ENCODE measurements at places on chromosomes 1 and 21. TPM values are rescaled to one million over a fixed set of nuclear protein-coding genes. Genes with fewer than 3 reads are reported as not detected.

CCDC24 gene
- 5.1 TPM for total RNA-seq

ALX3 gene
- total RNA-seq, result not detected

NBPF11 gene
- 13.6 TPM for total RNA-seq

ADAMTS4 gene
- 1.2 TPM for total RNA-seq

RAB25 gene
- total RNA-seq, result not detected

DNA sequence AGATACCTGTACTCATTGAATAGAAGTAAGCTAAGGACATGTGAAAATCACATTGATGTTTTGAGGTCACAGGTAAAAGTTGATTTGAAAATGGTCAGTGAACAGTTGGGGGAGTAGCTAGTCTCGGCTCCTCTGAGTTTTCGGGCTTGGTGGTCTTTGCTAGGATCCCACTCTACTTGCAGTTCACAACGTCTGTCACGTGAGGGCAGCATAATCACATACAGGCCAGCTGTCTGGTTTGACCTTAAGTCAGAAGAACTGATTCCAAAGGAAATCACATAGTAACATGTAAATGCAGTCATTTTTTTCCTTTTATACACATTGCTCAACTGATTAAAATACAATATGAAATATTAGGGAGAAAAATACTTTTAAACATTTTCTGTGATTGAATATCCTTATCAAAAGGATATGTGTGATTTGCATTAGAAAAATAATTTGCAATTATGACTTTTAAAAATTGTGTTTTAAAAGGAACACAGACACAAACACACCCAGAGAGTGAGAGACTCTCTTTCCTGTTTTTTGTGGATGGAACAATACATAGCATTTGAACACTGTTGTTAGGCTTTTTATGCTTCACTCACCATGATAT lies 21.8 kb upstream of the PDC start:
- peaks cover 12% of the 10 kb centered on the region for H3K4me1 ChIP-seq
- H3K27ac ChIP-seq, result no peak overlapping the region
- H3K27me3 ChIP-seq, result no peaks in the 10 kb centered on the region
- H3K36me3 ChIP-seq, result no peaks in the 10 kb centered on the region

GRCh38 chr1:48678710-48679505 lies 97.8 kb downstream of the BEND5 start:
- DNase-seq, result no peak
- H3K4me3 ChIP-seq, result no peak overlapping the region
- no peaks in the 10 kb centered on the region for H3K36me3 ChIP-seq

DNA sequence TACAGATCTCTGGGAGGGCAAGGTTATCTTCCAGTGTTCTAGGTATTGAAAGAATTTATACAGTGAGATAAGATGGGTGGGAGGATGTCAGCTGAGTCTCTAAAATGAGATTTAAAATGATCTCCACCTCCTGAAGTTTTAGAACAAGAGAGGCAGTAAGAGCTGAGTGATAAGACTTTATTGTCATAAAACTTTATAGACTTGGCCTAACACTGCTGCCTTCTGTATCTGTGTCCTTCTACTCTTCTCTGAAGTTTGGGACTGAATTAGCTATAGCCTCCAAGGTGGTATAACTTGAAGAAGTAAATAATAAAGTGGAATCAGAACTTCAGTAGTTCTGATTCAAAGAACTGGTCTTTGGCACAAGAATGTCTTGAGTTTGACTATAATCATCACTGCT lies 48.3 kb downstream of the SUCO start:
- no peak overlapping the region for H3K4me3 ChIP-seq
- DNase-seq, result no peak
- peak overlapping the region; percentile 48 for H3K27ac ChIP-seq
- peaks cover 17% of the 10 kb centered on the region for H3K4me1 ChIP-seq

- peak within 1 kb of the TSS; percentile 99 for H3K27ac ChIP-seq
- H3K27me3 ChIP-seq, result peaks cover 8% of the 10 kb centered on the region
- peaks cover 2% of the 10 kb centered on the region for H3K36me3 ChIP-seq
- H3K4me3 ChIP-seq, result peak within 1 kb of the TSS; percentile 94
- H3K4me1 ChIP-seq, result peaks cover 14% of the 10 kb centered on the region
- DNase-seq, result peak; percentile 96
These were observed at the start of gene ALG14 for GRCh38 chr1:95072532-95073419. Gene ALG14, minus strand, starts transcription at chr1:95072951. Its CDS starts 53 bp downstream, at chr1:95072898.

GRCh38 chr1:55781944-55782482 lies 566.8 kb upstream of the USP24 start:
- H3K27ac ChIP-seq, result no peak overlapping the region
- H3K27me3 ChIP-seq, result no peaks in the 10 kb centered on the region
- H3K36me3 ChIP-seq, result no peaks in the 10 kb centered on the region
- H3K4me1 ChIP-seq, result no peaks in the 10 kb centered on the region
- DNase-seq, result no peak

GRCh38 chr1:114986286-114986685 lies 43.3 kb upstream of the TSHB start:
- H3K36me3 ChIP-seq, result peaks cover 3% of the 10 kb centered on the region
- no peak for DNase-seq
- H3K27me3 ChIP-seq, result peaks cover 29% of the 10 kb centered on the region
- H3K4me3 ChIP-seq, result no peak overlapping the region
- no peak overlapping the region for H3K27ac ChIP-seq
- no peaks in the 10 kb centered on the region for H3K4me1 ChIP-seq

GRCh38 chr21:31844206-31844605 lies 28.6 kb upstream of the HUNK start:
- no peak overlapping the region for H3K27ac ChIP-seq
- H3K36me3 ChIP-seq, result no peaks in the 10 kb centered on the region
- H3K4me1 ChIP-seq, result no peaks in the 10 kb centered on the region
- no peak for DNase-seq
- H3K4me3 ChIP-seq, result no peak overlapping the region
- peaks cover 22% of the 10 kb centered on the region for H3K27me3 ChIP-seq

DNA sequence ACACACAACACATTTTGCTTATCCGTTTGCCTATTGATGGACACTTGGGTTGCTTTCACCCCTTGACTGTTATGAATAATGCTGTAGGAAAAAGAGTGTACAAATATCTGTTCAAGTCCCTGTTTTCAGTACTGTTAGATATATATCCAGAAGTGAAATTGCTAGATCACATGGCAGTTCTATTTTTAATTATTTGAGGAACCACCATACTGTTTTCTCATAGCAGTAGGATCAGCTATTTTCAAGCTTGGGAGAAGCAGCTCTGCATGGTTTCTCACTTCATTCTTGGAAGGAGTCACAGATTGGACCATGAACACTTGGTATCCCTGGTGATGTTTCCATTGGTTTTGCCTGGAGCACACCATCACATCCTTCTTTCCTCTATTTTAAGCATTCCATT lies 114.4 kb upstream of the ZP4 start:
- H3K27me3 ChIP-seq, result no peaks in the 10 kb centered on the region
- no peaks in the 10 kb centered on the region for H3K36me3 ChIP-seq
- H3K27ac ChIP-seq, result no peak overlapping the region
- DNase-seq, result no peak
- no peaks in the 10 kb centered on the region for H3K4me1 ChIP-seq
- no peak overlapping the region for H3K4me3 ChIP-seq

DNA sequence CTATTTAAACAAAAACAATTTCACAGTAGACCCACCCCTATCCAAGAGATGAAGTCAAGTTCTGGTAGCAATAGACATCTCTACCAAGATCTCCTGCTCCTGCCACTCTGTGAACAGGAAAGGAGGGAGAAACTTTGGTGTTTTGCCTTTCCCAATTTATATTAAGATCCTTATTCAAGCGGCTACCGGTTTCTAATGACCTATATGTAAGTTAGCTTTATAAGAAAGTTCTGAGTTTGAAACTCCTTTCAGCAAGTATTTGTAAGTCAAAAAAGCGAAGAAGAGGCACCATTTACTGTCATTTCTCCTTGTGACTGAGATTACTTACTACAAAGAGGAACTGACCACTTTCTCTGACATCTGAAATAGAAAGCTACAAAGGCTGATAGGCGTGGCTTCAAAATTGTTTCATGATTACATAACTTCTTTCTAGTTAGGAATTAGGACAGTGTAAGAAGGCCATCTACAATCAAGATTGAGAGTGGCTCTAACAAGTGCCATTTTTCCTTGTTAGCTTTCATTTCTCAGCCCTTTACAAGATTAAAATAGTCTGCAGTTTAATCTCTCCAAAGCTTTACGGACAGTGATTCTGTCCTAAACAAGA lies at the start of gene MNDA:
Gene MNDA, plus strand, starts transcription at position 448 of the 604 bp plus-strand sequence. CDS start 10,803 bp downstream, outside the sequence.
- no peaks in the 10 kb centered on the region for H3K4me1 ChIP-seq
- H3K36me3 ChIP-seq, result no peaks in the 10 kb centered on the region
- no peak for DNase-seq
- no peaks in the 10 kb centered on the region for H3K27me3 ChIP-seq
- no peak within 1 kb of the TSS for H3K4me3 ChIP-seq
- H3K27ac ChIP-seq, result no peak within 1 kb of the TSS

GRCh38 chr1:46017876-46018503 lies 114.4 kb downstream of the PIK3R3 start:
- peaks cover 3% of the 10 kb centered on the region for H3K36me3 ChIP-seq
- no peak overlapping the region for H3K4me3 ChIP-seq
- no peak overlapping the region for H3K27ac ChIP-seq
- no peaks in the 10 kb centered on the region for H3K27me3 ChIP-seq
- no peak for DNase-seq
- H3K4me1 ChIP-seq, result no peaks in the 10 kb centered on the region

DNA sequence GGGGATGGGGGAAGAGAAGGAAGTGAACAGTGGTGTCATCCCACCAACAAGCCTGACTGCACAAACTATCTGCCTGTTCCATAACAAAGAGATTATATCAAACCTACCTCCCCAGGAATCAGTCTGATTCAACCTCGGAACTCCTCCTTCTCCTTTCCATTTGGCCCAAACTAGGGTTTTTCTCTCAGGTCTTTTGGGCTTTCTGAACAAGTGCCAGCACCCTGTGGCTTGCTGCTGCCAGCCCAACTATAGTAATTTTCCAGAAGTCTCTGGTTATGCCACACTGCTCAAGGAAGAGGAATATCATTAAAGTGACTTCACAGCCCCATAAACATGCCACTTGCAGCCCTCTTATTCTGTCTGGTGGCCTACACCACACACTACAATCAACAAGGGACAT lies 70.5 kb downstream of the RGS7 start:
- no peak overlapping the region for H3K27ac ChIP-seq
- DNase-seq, result no peak
- H3K27me3 ChIP-seq, result no peaks in the 10 kb centered on the region
- H3K4me1 ChIP-seq, result peaks cover 7% of the 10 kb centered on the region

DNA sequence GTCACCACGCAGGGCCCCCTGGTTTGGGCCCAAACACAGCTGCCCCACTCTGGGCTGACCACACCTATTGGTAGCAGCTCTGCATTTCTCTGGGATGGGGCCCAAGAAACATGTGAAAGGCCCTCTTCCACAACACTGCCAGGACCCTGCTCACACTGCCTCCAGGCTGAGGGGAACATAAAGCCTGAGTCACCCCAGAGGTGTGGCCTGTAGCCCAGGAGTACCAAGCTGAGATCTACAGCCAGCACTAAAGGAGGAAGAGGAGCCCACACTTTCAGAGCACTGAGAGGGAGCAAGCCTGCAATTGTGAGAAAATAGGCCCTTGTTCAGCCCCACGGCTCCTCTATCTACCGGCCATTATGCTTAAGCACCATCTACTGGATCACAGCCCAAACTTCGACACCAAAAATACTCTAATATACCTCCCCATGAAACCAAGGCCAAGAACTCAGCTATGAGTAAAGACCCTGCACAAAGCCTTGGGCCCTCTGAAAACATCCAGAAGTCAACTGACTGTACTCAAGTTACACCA lies 14.4 kb upstream of the OR2T10 start:
- no peaks in the 10 kb centered on the region for H3K27me3 ChIP-seq
- no peaks in the 10 kb centered on the region for H3K4me1 ChIP-seq
- no peak for DNase-seq

GRCh38 chr1:8409106-8409505 lies 91.2 kb downstream of the SLC45A1 start:
- peak overlapping the region; percentile 71 for H3K27ac ChIP-seq
- H3K36me3 ChIP-seq, result peaks cover 19% of the 10 kb centered on the region
- no peak overlapping the region for H3K4me3 ChIP-seq
- DNase-seq, result no peak

DNA sequence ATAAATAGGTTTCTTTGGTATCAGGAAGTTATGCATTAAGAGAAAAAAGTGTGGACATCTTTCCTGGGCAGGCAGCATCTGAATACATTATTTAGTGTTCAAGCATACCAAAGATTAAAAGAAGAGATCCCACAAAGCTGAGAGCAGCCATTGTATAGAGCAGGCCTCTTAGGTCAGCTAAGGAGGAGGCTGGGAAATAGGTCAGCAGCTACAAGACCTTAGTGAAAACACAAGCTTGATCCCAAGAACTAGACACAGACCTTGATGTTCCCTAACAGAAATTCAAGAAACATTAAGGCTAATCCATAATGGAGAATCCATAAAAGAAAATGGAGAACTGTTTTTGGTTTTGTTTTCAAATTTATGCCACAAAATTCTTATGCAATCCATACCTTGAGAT lies 135.3 kb upstream of the DPT start:
- no peaks in the 10 kb centered on the region for H3K4me1 ChIP-seq
- peaks cover 7% of the 10 kb centered on the region for H3K27me3 ChIP-seq
- DNase-seq, result no peak
- H3K36me3 ChIP-seq, result no peaks in the 10 kb centered on the region
- no peak overlapping the region for H3K4me3 ChIP-seq
- H3K27ac ChIP-seq, result no peak overlapping the region

DNA sequence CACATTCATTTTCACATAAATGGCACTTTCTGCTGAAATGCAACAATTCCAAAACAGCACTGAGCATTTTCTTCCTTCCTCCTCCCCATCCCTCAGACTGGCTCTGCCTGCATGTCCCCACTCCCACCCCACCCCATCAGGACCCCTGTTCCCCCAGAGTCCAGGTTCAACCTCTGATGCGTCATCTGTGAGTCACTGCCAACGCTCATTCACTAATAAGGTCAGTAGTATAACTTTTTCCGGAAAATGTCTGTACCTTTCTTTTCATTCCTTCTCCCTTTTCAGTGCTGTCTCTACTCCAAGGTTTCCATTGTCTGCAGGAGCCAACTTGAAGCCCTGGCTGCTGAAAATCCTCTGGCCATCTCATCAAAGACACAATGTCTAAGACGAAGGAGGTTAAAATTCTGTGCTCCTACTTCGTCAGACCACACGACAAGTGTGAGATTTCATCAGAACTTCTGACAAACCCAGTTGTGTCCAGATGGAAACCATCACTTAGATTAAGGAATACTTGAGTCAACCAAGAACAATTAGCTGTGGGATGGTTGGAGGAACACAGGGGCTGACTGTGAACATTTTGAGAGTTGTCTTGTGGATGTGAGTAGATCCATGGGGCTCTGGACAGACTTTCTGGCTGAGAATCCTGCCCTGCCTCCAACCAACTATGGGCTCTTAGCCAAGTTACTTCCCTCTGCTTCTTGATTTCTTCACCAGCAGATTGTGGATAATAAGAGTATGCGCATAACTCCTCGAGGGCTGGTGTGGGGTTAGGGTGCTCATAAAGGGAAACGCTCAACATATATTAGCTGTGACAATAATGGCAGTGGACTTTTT lies 35.6 kb upstream of the UTS2 start:
- H3K4me3 ChIP-seq, result no peak overlapping the region
- DNase-seq, result no peak
- H3K27me3 ChIP-seq, result peaks cover 28% of the 10 kb centered on the region
- H3K36me3 ChIP-seq, result no peaks in the 10 kb centered on the region
